ENCODE measurements at places on chromosomes 3 and 15.

DNA sequence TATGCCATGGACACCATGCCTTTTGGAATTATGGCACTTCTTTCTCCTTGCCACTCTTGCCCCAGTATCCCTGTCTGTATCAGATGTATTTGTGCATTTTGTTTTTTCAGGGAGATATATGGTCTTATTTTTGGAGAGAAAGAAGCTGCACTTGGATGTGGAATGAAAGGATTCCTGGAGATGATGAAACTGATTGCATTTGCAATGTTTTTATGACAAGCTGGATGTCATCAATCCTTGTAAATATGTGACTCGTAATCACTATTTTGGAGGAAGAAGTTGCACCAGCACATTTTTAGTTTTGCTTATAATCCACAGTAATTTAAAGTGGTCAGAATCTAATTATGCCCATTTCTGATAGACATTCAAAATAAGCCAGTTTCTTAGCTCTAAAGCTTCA lies 165.0 kb downstream of the NR1D2 start:
- no peak for DNase-seq

- DNase-seq: no peak
Observed at GRCh38 chr3:25618028-25618427, 46.7 kb downstream of the TOP2B start.

DNA sequence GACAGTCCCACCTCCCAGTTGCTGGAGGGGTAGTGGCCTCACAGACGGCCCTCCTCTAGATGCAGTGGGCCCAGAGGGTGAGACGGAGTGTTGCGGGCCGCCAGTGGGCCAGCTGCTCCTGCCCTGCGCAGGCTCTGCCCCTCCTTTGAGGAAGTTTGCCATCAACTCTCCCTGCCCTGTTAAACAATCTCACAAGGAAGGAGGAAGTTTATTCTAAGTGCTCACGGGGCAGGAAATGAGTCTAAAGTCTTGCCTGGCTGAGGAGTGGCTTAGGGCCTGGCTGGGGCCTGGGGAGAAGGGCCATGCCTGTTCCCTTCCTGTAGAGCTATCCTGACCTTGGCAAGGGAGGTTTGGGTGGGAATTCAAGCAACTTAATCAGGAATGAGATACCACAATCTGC lies at the start of gene FAM3D:
TSS of gene FAM3D (minus strand) at position 92 of the 400 bp plus-strand sequence. CDS start 11,211 bp downstream, outside the sequence.
- no peak for DNase-seq

GRCh38 chr15:98658831-98659699 lies 10.7 kb downstream of the IGF1R start:
- DNase-seq: no peak

- DNase-seq: no peak
Observed at GRCh38 chr3:33829720-33830119, 31.3 kb downstream of the PDCD6IP start.

GRCh38 chr3:157103280-157103679 lies 56.7 kb downstream of the CCNL1 start:
- DNase-seq: no peak

- DNase-seq: no peak
Observed at GRCh38 chr3:79367066-79367465, 400.7 kb downstream of the ROBO1 start.

- DNase-seq: no peak
Observed at GRCh38 chr3:46901061-46901460, 23.5 kb downstream of the PTH1R start.

DNA sequence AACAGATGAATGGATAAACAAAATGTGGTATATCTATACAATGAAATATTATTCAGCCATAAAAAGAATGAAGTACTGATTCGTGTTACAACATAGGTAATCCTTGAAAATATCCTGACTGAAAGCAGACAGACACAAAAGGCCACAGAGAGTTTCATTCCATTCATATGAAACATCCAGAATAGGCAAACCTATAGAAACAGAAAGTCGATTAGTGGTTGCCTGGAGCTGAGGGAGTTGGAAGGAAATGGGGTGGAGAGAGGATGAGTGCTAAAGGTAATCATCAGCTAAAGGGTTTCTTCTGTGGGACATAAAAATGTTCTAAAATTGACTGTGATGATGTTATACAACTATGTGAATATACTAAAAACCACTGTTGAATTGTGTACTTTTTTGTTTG lies 22.9 kb downstream of the FOXP1 start:
- DNase-seq: no peak

- no peak for DNase-seq
Observed at GRCh38 chr3:105960381-105960780, 91.6 kb upstream of the CBLB start.

GRCh38 chr3:112338021-112338726 lies 5.2 kb downstream of the CD200 start:
- no peak for DNase-seq

- no peak for DNase-seq
Observed at GRCh38 chr3:120821426-120821825, 78.9 kb downstream of the GTF2E1 start.

DNA sequence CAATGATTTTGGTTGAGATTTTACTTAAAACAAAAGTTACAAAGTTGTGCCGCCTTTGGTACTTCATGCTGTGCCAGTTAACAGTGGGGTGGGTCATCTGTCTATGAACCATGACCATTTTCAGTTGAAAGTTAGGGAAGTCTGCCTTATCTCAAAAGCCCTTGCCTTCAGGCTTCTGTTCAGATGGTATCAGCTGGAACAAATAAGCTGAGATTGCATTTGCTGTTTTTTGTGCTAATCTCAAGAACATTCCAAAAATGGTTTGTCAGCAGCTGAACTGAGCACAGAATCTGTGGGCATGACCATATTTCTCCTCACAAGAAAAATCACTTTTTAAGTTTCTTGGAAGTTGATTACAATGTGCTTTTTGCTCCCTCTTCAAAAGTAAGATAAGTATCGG lies 142.3 kb downstream of the IL5RA start:
- DNase-seq: no peak

- no peak for DNase-seq
Observed at GRCh38 chr15:68851971-68852370, 31.3 kb upstream of the ANP32A start.

DNA sequence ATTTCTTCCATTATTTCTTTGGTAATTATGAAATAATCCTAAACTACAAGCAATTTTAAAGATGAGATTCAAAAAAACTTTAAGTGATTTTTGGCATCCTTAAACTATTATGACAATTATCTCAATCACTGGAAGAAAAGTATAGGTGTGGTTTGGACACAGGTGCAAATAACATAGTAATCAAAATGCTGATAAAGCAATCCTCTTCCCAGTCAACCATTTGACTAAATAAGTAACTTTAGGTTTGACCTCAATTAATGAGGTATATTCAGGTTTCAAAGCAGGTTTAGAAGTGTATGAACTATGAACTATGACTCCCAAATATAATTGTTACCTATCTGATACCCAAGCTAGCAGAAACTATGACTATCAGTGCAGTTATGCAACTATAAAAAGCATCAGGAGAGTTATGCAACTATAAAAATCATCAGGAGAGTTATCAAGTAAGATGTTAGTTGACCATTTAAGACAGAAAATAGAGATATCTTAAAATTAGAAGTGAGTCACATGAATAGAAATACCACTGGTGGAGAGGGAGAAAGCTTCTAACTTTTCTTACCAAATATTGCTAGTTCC lies 8.9 kb upstream of the CNTN3 start:
- DNase-seq: no peak

DNA sequence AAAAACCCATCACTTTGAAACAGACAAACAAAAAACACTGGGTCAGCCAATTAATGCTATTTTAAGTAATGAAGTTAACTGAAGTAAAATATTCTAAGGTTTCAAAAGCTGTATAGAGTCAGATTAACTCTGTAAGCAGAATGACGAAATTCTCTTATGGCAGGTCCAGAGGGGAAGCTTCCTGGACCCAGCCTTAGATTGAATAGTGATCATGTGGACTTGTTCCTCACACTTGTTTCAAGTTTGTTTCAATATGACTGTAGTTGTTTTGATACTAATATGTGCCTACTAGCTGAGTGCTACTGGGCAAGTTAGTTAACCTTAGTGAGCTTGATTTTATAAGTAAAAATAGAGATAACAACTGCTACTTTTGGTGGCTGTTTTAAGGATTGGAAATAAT lies 32.6 kb downstream of the PLS1 start:
- no peak for DNase-seq

- DNase-seq: no peak
Observed at GRCh38 chr3:182246870-182247269, 535.1 kb downstream of the SOX2 start.

DNA sequence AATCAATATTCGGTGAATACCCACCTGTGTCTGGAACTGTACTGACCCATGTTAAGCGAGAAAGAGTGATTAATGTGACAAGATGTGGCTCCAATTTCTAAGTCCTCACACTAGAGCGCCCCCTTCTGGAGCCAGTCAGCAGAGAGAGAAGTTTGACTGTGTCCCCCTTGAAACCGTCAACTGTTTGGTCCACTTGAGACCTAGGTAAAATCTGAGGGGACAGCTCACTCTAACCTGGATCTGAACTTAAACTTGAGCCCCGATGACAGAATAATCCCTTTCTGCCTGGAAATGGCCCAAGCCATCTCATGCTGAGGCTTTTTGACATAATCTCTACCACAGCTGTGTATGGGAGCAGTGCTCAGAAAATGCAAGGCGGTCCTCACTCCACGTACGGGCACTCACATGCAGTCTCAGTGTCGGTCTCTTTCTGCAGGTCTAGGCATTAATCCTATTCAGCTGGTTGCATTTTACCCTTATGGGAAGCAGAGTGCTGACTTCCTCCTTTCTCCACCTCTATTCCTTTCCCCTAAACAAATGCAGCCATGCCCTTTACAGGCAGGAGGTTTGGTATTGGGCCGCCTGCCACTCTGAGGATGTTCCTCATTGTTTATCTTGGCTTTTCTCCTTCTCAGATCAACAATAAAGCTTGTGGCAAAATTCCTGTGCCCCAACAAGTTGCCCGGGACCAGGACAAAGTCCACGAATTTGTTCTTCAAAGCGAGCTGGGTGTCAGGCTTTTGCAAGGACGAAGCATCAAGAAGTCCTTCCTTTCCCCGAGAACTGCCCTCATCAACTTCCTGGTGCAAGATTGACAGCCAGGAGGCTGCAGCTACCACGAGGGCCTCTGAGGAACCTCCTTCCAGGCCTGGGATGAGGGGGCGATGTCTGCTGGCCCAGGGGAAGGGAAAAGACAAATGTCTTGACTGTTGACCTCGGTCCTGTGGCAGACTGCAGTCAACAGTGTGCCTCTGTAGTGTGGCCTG lies 47.5 kb upstream of the LIMD1 start:
- peak; percentile 40 for DNase-seq

Data from stimulated activated CD4-positive, alpha-beta T cell treated with anti-CD3 and anti-CD28 coated beads, Interleukin-4, amount 100 ng/mL, for 1 hour (primary cell).